Stimulated activated CD8-positive, alpha-beta memory T cell treated with anti-CD3 and anti-CD28 coated beads, Interleukin-4, amount 100 ng/mL, for 24 hours (primary cell): ENCODE measurements at places on chromosomes 1 and 21.

- no peak for DNase-seq
Observed at GRCh38 chr1:26305667-26306289, 658 bp downstream of the UBXN11 start.

- no peak for DNase-seq
Observed at GRCh38 chr1:244371242-244372141, 80.2 kb downstream of the ADSS2 start.

DNA sequence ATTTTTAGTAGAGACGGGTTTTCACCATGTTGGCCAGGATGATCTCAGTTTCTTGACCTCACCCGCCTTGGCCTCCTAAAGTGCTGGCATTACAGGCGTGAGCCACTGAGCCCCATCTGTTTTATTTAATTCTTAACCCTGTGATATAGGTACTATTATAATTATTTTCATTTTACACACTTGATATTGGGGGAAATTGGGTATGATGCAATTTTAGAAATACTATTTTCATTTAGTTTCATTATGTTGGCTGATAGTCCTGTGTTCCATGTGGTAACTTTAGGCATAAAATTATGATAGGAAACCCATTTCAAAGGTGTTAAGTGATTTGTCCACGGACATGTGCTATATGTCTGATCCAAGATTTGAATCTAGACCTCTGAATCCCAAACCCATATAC lies 61.1 kb downstream of the SPEN start:
- DNase-seq = no peak

- no peak for DNase-seq
Observed at GRCh38 chr1:194208674-194209073, 1022.3 kb upstream of the B3GALT2 start.
